Glutamatergic neuron (in vitro differentiated cells): ENCODE measurements at places on chromosomes 13 and 19. TPM values are rescaled to one million over a fixed set of nuclear protein-coding genes. Genes with fewer than 3 reads are reported as not detected.

KLF1 gene
- not detected for total RNA-seq

- no peak for DNase-seq
Measured at GRCh38 chr13:51451134-51451466, 1.7 kb downstream of the INTS6 start.

DNA sequence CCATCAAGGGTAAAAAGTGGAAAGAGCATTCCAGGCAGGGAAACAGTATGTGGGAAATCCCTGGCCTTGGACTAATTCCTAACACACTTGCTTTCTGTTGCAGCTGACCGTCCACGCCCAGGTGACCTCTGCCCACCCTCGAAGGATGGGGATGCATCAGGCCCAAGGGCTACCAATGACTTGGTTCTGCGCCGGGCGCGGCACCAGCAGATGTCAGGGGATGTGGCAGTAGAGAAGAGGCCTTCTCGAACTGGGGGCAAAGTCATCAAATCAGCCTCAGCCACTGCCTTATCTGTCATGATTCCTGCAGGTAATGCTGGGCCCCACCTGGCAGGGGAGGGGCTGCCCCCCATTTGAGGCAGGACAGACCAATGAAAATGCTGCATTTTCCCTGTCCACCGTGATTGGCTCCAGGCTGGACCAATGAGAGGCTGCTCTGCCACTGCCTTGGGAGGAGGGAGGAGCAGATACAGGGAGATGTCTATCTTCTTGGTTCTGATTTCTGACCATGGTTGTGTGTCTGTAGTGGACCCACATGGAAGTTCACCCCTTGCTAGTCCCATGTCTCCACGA is 12.6 kb downstream of the DNASE2 start:
- no peak for DNase-seq

GRCh38 chr19:47156861-47157430 is 26.3 kb downstream of the SAE1 start:
- DNase-seq: no peak

- no peak for DNase-seq
Measured at GRCh38 chr13:33496336-33496735, 210.8 kb upstream of the STARD13 start.

LEUTX gene
- 1.6 TPM for total RNA-seq
